Nephron progenitor cell (in vitro differentiated cells): ENCODE measurements at places on chromosomes 1 and 21.

DNA sequence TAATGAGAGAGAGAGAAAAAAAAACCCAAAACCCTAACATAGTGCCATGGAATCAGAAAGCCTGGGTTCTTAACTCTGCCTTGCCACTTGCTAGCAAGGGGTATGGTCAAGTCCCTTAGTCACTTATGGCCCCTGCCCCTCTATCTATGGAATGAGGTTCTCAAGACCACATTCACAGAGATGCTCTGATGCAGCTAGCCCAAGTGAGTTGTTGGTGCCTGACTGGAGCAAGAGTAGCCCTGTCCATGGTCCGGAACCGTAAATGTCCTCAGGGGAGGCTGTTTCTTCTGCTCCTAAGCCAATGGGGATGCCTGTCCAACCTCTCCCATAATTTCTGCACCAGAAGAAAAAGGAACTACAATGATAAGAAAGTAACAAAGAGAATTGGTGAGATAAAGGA, 56.8 kb downstream of the CSMD2 start:
- no peak for DNase-seq

DNA sequence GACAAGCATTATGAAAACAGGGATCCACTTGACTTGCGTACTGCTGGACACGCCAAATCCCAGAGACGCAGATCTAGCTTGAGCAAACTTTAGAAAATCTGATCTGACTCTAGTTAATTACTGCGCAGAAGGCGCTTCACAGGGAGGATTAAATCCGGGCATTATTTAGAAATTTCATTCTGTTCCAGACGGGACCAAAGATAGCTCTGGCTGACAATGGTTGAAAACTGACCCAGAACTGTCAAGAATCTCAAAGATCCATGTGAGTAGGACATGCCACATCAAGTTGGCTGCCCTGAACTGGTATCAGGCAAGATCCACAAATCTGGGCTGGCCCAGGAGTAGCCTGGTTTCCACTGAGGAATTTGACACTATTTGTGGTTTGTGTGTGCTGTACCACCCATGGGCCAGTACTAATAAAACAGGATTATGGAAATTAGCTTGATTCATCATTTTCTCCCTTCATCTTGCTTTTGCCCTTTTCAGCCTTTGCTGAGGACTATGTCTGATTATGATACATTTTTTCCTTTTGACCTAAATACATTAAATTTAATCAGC, 171.0 kb downstream of the VAV3 start:
- no peak for DNase-seq

DNA sequence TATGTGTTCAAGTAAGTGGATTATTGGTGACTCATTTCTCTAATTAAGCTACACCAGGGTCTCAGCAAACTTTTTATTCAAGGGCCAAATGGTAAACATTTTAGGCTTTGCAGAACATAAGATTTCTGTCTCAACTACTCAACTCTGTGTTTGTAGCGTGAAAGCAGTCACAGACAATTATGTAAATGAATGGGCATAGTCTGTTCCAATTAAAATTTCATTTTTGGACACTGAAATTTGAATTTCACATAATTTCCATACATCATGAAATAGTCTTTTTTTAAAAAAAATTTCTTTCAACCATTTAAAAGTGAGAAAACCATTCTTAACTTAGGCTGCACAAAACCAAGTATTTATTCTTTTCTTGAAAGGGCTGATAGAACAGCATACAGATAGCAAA, 50.1 kb downstream of the IL23R start:
- DNase-seq = no peak

DNA sequence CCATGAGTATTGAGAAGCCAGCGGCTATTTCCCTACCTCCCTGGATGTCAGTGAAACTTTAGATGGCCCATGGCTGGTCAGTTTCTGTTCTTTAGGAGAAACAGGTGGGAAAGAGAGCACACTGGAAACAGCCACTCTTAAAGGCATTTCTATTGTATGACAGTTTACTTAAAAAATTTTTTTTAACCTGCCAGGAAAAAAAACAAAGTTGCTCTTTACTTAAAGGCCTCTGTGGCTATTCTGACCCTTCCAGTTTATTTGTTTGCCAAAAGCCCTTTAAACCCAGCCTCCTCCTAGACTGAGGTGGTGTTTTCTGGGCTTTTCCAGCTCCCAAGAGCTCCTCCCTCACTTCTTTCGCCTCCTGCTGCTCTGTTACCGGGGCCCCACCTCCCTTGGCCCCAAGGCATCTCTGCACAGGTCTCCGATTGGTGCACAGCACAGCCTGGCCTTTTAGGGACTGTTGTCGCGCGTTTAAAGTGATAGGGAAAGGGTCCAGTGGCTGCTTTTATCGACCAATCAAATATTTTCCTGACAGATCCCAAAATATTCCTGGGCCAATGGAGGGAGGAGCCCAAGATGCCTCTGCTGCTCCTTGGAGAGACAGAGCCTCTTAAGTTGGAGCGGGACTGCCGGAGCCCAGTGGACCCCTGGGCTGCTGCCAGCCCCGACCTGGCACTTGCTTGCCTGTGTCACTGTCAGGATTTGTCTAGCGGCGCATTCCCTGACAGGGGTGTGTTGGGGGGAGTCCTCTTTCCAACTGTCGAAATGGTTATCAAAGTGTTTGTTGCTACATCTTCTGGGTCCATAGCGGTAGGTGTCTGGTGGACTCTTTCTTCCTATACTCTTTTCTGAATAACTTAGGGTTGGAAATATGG, at the start of gene SH3BGR:
TSS of gene SH3BGR (plus strand) at position 639 of the 875 bp plus-strand sequence. CDS start at position 766, 127 bp downstream.
- peak; percentile 36 for DNase-seq

- DNase-seq = no peak
Measured at GRCh38 chr1:39255222-39255621, 50.7 kb downstream of the MACF1 start.

DNA sequence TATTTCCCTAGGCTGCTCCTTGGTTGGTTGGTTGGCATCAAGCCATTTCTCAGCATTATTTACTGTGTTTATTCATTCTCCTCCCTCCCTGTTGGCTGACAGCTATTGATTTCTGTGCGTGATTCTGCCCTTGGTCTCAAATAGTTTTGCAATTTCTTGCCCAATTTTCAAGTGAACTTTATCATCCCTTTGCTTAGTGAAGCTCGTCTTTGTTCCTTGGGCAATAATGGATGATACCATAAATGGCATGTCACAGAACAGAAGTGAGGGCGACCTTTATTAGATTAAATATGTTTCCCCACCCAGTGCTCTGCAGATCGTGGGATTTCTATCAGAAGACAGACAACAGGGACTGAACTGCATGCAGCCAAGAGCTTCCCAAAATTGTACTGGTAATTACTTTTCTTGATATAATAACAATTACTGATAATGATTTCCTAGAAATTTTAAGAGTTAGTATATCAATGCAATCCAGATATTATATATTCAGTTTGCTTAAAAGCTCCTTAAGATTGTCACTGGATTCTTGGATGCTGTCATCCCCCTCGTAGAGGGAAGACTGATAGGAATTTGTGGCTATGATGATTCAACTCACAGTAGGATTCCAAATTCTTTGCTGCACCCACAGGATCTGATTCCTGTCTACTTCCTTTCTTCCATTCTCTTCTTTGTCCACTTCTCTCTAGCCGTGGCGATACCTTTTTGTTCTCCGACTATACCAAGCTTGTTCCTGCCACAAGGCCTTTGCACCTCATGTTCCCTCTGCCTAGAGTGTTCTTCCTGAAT, 122.1 kb upstream of the KAZN start:
- DNase-seq = no peak

GRCh38 chr1:205536759-205537361, 32.4 kb downstream of the CDK18 start:
- DNase-seq = no peak

GRCh38 chr1:59233444-59233843, 63.5 kb upstream of the FGGY start:
- no peak for DNase-seq

DNA sequence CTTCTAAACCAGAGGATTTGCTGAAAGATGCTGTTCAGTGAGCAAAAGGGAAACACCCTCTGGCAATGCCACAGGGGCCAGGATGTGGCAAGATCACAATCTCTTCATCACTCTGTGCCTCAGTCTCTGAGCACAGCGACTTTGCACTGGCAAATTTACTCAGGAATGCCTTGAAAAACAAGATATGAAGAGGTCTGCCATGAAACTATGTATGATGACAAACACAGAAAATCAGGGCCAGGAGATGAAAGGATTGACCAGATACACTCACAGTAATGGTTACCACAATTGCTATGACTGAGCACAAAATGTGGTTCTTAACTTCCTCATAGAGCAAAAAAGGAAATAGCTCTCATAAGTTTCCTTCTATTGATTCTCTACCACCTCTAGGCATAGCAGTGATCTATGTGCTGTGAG, 5.8 kb downstream of the TTC13 start:
- no peak for DNase-seq

GRCh38 chr1:112040891-112041740, 51.6 kb upstream of the KCND3 start:
- no peak for DNase-seq

DNA sequence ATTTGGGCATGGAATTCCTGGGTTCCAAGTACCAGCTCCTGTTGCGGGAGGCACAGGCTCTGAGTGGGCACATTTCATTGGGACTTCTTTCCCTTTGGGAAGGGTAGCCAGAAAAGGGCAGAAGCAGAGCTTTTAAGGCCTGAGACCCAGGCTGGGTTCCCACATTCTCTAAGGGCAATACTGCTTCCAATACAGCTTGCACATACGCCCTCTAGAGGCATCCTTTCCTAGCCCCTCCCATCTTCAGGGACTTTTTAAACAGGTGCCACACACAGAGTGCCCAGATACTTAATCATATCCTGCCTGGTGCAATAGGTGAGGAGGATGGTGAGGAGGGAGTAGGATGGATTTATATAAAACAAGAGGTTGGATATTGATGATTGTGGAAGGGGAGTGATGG, 5.7 kb downstream of the GPR88 start:
- no peak for DNase-seq
